ENCODE measurements at places on chromosomes 3 and 15.

DNA sequence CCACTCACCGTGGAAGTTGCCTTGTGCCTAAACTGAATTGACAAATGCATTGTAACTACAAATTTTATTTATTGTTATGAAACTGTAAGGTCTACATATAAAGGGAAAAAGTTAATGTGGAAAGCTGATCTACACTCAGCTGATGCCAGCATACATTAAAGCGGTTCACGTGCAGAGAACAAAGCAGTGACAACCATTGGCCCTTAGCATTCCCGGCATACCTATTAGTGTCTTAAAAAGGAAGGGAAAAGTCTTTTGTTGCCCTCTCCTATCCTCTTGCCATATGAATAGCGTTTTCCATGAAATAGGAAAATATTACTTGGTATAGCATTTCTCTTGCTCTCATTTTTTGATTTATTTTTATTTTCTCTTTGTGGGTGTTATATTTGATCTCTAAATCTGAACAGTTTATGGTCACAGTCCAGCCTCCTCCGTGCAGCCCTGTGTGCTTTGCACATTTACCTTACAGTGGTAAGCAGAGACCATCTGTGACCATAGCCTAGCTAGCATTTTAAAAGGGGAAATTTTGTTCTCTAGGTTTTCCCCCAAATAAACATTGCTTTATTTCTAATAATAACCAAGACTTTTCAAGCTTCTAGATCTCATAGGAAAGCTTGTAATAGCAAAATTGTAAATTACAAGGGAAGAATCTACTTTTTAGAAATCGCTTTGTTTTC lies 89.7 kb upstream of the CGNL1 start:
- DNase-seq, result no peak

DNA sequence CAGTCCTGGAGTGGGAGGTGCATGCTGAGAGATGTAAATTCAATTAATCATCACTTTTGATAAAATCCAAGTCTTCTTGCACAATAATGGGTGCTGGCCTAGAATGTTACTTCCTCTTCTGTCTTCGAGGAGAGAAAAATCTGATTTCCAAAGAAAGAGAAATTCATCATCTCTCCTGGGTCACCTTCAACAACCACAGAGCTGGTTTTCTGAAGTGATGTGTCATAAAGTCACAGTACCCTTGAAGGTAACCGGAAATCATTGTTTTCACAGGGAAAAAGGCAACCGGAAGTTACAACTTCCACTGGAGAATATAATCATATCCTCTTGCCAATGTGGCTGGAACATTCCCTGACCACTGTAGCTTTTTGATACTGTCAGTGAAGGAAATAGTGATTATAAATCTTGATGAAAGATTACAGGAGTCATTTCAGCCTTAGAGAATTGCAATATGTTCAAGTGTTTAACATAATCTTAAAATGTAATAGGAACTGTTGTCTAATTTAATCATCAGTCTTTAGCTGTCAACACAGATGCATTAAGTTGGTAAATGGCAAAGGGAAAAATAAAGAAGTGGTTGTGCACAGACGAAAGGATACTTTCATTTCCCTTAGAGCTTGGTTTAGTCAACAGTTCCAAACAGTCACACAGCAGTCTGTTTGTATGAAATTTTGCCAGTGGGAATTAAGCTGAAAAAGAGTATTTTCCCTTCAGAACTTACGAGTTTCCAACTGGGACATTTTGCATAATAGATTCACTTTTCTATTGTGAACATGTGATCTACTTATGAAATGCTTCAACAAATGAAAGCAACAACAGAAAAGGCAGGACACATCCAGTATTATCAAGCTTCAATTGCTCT lies 106.5 kb upstream of the SLC4A7 start:
- DNase-seq, result no peak

DNA sequence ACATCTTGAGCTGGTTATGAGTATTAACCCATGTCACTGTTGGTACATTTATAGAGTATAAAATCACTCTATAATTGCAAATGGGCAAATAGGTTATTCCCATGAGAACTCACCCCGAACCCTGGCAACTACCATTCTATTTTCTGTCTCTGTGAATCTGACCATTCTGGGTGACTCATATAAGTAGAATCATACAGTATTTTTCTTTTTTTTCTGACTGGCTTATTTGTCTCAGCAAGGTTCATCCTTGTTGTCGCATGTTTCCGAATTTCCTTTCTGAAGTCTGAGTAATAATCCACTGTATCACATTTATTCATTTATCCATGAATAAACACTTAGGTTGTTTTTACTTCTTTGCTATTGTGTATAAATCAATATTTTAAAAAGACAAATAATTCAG lies 59.9 kb upstream of the CHRM5 start:
- DNase-seq, result no peak

DNA sequence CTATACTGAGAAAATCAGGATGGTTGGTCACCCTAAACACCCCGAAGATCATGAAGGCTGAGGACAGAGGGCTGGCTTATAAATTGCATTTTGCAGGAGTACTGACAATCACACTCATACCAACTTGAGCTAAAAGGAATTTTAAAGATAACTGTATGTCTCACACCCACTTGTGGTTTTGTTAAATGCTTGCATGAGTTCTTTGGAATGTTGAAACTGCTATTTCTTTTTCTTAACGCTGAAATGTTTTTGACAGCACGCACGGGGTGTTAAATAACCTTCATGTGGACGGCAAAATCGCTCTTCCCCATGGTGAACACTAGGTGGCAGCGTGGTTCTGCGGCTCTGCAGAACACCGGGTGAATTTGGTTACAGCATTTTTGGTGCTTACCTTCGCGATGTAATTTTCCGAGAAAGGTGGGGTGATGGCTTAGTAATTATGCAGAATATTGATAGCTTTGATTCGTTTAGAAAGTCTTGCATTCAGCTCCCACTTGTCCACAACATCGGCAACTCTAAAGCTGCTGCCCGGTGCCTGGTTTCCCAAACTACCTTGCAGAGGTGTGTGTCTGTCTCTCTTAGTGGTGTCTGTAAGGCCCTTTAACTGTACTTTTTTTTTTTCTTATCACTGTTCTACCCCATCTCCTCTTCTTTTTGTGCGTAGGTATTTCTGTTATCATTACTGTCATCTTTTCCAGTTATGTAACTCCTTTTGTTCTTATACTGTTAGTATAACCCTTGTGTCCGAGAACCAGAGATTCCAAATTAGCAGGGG lies 51.7 kb downstream of the ARNT2 start:
- peak; percentile 14 for DNase-seq

GRCh38 chr3:156865732-156866131 lies 39.6 kb downstream of the LEKR1 start:
- no peak for DNase-seq

DNA sequence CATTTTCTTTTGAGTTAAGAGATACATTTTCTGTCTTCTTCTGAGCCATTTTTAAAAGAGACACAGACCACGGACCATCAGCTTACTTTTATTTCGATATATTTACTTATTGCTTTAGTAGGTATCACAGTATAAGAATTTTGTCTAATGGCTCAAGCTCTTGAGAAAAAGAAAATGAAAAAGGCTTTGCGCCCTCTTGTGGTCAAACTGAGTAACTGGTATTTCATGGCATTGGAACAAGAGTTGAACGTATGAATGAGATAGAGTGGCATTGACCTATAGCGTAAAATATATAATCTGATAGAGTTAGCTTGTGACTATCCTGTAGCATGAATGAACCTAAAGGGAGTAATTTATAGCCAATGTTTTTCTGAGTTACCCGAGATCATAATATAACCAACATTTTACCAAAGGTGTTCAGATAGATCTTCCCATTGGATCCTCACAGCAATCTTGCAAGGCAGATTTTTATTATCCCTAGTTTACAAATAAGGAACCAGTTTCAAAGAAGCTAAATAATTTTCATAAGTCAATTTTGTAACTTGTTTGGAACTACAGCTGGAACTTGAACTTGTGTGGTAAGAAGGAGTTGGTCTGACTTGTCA lies 154.6 kb downstream of the POLR2M start:
- no peak for DNase-seq

- DNase-seq, result no peak
These were observed 155.9 kb upstream of the CNTN4 start for GRCh38 chr3:1942781-1943180.

DNA sequence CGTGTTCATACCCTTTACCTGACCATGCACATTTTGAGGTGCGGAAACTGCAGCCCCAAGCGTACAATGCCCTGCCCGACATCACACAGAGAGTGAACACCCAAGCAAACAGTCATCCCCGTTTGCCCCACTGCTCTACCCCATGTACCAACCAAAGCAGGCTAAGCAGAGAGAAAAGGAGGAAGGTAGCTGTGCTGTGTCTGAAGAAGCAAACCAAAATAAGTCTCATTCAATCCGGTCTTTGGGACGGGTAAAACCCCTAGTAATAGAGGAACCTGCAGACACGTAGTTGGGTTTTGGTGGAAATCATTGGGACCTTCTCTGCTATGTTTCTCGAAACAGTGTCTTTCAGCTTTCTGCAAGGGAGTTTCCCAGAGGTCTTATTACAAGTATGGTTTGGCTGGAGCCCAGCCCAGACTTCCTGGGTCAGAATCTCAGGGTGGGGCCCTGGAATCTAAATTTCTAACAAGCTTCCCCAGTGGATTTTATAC lies 164.6 kb upstream of the HES1 start:
- DNase-seq, result no peak

DNA sequence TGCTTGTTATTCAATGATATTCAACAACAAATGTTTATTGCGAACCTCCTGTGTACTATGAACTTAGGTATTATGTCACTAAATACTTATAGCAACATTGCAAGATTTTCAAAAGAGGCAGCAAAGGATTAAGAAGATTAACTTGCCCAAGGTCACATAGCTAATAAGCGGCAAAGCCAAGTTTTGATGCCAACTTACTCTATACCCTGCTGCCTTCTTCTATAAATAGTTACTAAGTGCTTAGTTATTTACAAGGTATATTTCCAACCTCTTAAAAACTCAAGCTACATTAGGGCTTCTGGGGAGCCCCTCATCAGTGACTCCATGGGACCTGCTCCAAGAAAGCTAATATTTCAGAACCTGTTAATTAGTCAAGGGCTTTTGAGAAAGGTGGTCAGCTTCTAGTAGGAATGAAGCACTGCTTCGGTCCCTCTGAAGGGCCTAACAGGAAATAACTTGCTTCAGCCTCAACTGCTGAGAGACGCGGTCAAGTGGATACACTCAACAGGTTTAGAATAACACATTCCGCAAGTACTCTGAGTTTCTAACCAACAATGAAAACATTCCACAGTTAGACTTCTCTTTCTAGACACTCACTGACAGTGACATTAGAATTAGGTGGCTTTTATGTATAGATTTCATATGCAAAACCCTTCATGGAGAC lies 125.5 kb downstream of the DGKG start:
- no peak for DNase-seq

GRCh38 chr15:42059661-42060476 lies 34.5 kb downstream of the PLA2G4D start:
- DNase-seq, result peak; percentile 19

- DNase-seq, result no peak
These were observed 28.7 kb downstream of the SPG21 start for GRCh38 chr15:64961013-64961412.

DNA sequence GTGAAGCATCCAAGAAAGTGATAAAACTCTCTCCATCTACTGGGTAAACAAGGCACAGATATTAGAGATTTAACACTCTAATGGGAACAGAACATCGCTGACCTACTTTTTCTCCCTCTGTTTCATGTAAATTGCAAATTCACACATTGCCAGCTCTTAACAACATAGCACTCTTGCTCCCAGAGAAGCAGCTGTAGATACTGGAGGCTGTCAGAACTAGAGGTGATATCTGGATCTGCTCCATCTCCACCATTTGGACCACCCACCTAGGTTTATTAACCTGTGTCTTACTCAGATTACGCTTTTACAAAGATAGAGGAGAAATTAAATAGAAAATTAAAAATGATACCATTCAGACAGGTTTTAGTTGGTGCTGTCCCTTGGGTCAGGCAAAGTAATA lies 289.1 kb upstream of the CRBN start:
- no peak for DNase-seq

DNA sequence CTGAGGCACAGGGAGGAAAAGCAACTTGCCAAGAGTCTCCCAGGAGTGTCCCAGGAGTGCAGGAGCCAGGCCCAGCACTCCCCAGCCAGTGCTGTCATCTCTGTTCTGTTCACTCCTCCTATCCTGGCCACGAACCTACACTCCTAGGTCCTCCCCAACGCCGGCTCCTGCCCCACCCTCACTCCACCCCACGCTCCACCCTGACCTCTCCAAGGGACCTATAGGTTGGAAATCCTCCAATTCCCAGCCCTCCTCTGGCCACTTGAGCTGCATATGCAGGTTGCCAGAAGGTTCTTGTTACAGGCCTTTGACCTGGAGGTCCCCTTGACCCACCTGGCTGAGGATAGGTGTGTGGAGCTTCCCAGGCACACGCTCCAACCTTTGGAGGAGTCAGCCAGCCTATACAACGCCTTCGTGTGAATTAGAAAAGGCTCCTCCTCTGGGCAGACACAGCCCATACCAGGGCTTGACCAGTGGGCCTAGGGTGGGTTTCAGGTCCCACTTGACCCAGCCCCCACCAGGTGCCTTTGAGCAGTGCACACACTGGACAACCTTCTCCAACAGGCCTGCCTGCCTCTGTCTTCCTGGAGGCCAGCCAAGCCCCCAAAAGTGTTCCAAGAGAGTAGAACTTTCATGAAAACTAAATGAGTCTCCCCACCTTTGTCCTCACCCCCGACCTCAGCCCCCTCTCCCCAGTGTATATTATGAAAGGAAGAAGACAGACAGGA lies 167.2 kb upstream of the TLE3 start:
- no peak for DNase-seq

DNA sequence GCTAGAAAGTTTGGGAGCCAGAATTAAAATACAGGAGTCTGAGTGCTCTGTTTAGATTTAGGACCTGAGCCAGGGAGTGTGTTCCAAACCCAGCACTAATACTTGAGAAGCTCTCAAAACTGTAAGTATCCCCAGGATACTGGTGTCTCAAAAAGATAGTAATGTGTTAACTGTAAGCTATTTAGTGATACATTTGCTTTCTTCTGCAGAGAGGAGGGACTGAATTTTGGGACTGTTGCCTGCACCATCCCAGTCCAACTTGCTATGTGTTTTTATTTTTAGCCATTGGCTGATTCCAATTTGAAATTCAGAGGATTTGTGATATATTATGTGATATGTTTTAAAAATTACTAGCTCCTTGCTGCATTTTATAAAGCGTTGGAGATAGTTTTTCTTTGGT lies 31.5 kb downstream of the UBE2E1 start:
- DNase-seq, result no peak

GRCh38 chr15:45891766-45892165 lies 256.9 kb downstream of the SQOR start:
- DNase-seq, result no peak

GRCh38 chr3:129919357-129919756 lies 25.8 kb upstream of the TMCC1 start:
- DNase-seq, result no peak

DNA sequence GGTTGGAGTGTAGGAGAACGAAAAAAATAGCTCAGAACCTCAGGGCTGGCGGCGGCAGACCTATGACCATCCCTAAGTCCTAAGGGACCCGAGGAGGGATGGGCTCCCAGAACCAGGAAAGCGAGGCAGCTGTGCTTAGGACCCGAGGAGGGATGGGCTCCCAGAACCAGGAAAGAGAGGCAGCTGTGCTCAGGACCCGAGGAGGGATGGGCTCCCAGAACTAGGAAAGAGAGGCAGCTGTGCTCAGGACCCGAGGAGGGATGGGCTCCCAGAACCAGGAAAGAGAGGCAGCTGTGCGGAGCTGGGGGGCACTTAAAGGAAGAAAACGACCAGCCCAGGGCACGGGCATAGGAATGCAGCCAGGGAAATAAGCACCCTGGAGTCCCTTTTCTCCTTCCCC lies 125.0 kb upstream of the DLG1 start:
- DNase-seq, result no peak

Measured in stimulated activated CD8-positive, alpha-beta memory T cell treated with anti-CD3 and anti-CD28 coated beads, Interleukin-15, amount 100 ng/mL, for 48 hours (primary cell).